ENCODE measurements at places on chromosomes 5 and 9.

- peak; percentile 10 for DNase-seq
Observed at GRCh38 chr9:34493972-34494535, 28.7 kb downstream of the ENHO start.

DNA sequence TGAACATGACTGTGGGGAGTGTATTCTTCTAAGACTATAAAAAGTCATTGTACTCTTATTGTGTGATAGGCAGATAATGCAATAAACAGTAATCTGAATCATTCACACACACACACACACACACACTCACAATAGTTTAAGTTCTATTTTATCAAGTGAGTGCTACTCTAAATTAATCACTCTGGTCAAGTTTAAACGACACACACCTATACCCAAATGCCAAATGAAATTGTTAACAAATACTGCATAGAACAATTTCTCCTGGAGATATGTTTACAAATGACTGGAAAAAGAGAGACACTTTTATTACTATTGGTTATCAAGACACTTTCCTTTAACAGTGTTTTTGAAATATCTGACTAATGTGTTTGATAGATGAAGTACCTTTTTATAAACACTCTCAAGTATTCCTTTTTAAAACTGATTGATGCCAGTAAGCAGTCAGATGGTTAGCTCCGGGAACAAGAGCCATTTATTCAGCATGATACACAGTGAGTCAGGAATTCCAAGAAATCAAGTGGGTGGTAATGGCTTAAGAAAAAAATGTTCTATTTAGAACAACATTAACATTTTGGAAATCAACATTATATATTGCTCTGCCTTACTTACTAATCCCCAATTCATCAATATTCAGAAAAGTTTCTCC is 521.6 kb upstream of the ST8SIA4 start:
- no peak for DNase-seq

- no peak for DNase-seq
Observed at GRCh38 chr5:81980598-81981260, 8.9 kb downstream of the ATG10 start.

GRCh38 chr9:97923529-97924108 is 1.3 kb upstream of the TRMO start:
- peak; percentile 63 for DNase-seq

- no peak for DNase-seq
Observed at GRCh38 chr5:139897982-139898381, 102.4 kb downstream of the PSD2 start.

GRCh38 chr5:39780347-39780746 is 355.6 kb upstream of the DAB2 start:
- no peak for DNase-seq

GRCh38 chr5:82470185-82470994 is 192.2 kb upstream of the RPS23 start:
- no peak for DNase-seq

DNA sequence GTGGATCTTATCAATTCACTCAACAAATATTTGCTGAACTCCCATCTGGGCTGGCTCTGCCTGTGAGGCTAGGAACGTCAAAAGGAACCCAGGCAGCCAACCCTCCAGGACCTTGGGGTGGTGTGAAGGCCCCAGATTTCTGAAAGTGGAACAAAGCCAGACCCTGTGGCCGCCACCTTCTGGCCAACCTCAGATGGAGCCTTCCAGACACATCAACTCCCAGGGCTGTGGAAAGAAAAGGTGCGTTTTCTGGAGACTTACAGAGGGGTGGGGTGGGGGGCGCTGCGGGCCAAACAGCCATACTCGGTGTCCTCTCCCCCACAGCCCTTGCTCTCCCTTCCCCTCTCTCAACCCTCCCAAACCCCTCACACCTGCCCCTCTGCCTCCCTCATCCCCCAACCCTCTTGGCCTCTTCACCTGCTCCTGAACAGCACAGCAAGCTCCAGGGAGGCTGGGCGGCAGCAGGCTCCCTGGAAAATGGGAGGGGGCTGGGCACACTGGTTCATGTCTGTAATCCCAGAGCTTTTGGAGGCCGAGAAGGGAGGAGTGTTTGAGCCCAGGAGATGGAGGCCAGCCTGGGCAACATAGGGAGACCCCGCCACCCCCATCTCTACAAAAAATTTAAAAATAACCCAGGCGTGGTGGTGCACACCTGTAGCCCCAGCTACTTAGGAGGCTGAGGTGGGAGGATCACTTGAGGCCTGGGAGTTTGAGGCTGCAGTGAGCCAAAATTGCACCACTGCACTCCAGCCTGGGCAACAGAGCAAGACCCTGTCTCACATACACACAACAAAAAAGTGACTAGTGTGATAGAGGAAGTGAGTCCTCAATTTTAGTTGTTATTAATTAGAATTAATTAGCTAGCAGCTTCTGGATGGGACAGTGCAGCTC is 45.0 kb upstream of the PRRC2B start:
- DNase-seq: no peak

DNA sequence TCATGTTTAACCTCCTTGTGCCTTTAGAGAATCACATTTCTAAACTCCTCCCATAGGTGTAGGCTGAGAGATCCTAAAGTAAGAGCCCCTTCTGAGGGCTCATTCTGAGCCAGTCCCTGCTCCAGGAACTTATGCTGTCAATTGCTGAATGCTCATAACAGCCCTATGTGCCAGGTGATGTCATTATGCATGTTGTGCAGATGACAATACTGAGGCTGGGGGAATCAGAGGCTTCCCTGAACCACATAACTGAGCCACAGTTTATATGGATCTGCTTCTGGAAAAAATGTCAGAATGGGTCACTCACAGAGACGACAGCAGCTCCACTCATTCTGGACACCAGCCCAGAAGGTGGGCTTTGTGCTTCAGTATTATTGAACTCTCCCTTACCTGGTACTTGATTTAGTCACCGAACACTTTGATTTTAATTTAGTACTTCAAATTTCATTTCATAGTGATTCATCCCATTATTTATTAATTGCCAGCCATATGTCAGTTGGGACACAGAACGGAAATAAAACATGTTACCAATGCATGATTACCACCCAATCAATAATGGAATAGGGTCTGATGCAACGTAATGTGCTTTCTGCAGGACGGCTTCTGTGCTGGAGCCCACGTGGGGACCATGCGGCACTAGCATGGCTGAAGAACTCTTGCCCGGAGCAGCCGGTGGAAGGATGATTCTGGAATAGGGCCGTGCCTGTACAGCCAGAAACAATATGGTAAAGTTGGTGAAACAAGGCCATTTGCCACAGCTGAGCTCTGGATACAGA is 406.3 kb downstream of the IRX1 start:
- DNase-seq: no peak

GRCh38 chr9:75601280-75601679 is 289.2 kb upstream of the PCSK5 start:
- DNase-seq: no peak
